ENCODE measurements at places on chromosomes 16 and 17. TPM values are rescaled to one million over a fixed set of nuclear protein-coding genes. Genes with fewer than 3 reads are reported as not detected.

Gene CMTM1
- polyA plus RNA-seq: not detected

Gene KRTAP4-9
- polyA plus RNA-seq: not detected

Gene C16orf74
- polyA plus RNA-seq: 39.7 TPM

Gene C1QTNF8
- polyA plus RNA-seq: not detected

Gene HP
- polyA plus RNA-seq: not detected

Gene KCNJ18
- polyA plus RNA-seq: not detected

Gene HS3ST3A1
- 0.44 TPM for polyA plus RNA-seq

Gene SGSM2
- 8.0 TPM for polyA plus RNA-seq

Gene CLDN9
- not detected for polyA plus RNA-seq

Gene WNT3
- 0.14 TPM for polyA plus RNA-seq

Gene HOXB4
- 0.14 TPM for polyA plus RNA-seq

Gene NXPH3
- polyA plus RNA-seq: not detected

Gene MYO15A
- 0.48 TPM for polyA plus RNA-seq

Gene SLC16A6
- 0.33 TPM for polyA plus RNA-seq

Gene KRT10
- 201 TPM for polyA plus RNA-seq

Gene SLC2A4
- polyA plus RNA-seq: not detected

Gene KRTAP4-4
- not detected for polyA plus RNA-seq

Gene CDH16
- polyA plus RNA-seq: not detected

Gene SPIRE2
- 0.19 TPM for polyA plus RNA-seq

Gene WFDC1
- not detected for polyA plus RNA-seq

Gene TLCD3A
- 0.65 TPM for polyA plus RNA-seq

Gene PLLP
- 1.1 TPM for polyA plus RNA-seq

Gene MT4
- polyA plus RNA-seq: not detected

Gene BAIAP3
- 26.0 TPM for polyA plus RNA-seq

Gene TERB1
- polyA plus RNA-seq: not detected

Gene TBC1D3I
- not detected for polyA plus RNA-seq

Gene CENPX
- 47.7 TPM for polyA plus RNA-seq

Gene KRTAP17-1
- not detected for polyA plus RNA-seq

Gene PCGF2
- polyA plus RNA-seq: not detected

Gene KCNH6
- not detected for polyA plus RNA-seq

Gene GUCY2D
- polyA plus RNA-seq: 0.18 TPM

Gene USP22
- polyA plus RNA-seq: 43.2 TPM

Gene CCL7
- not detected for polyA plus RNA-seq

Gene RAB11FIP4
- 21.0 TPM for polyA plus RNA-seq

Gene SUMO2
- 391 TPM for polyA plus RNA-seq

Gene NOS2
- polyA plus RNA-seq: 0.21 TPM

Data from IgD-negative memory B cell (primary cell).